Cardiac septum (tissue), 1 donor: ENCODE measurements at places on chromosomes 3 and 15. TPM values are rescaled to one million over a fixed set of nuclear protein-coding genes. Genes with fewer than 3 reads are reported as not detected.

- DNase-seq, result no peak
Measured at GRCh38 chr15:62298811-62299210, 133.7 kb upstream of the C2CD4B start.

C3orf38 gene
- 15.6 TPM for total RNA-seq

BAHD1 gene
- total RNA-seq, result 17.7 TPM

MORC1 gene
- not detected for total RNA-seq

- DNase-seq, result no peak
Measured at GRCh38 chr3:149646181-149646766, 11.6 kb downstream of the WWTR1 start.

DNA sequence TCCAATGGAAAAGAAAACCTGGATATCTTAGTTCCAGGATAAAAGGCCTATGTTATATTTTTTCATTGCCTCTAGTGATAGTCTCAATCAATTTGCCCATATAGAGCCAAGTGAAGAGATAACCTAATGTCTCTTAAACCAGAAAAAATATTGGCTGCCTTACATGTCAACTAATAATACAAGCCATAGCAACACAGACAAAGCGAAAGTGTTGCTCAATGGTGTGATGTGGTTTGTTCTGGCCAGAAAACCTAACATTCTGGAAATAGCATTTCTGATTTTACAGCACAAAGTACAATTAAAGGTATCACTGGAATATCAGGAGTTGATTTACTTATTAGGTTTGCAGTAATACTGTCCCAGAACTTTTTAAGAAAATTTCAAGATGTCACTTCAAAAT lies 101.5 kb downstream of the ATP8B4 start:
- DNase-seq, result no peak

DNA sequence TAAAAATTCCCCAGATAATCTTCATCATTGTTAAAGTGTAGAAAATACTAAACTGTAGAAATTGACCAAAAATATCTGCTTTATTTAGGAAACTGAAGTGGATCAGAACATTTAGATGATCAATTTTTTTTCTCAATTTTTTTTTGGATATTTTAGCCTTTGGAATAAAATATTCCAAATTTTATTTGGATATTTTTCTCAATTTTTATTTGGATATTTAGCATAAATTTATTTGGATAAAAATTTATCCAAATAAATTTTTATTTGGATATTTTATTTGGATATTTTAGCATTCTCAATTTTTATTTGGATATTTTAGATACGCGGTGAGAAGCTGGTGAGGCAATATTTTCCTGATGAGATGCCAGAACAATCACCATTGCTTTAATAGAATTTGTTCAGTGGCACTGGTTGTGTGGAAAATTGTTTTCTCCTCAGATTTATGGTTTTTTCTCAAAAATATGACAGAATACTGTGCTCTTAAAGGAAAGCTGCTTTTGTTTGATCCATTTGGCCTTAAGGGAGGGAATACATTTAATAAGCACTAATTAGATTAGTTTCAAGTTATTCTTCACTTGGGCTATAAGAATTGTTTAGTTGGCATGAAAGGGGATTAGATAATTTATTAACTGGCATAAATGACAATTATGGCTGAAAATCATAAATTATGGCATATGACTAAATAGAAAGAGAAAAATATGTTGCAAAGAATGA lies 470.1 kb downstream of the MFSD1 start:
- DNase-seq, result no peak

SKOR1 gene
- 0.24 TPM for total RNA-seq

GRCh38 chr3:115930168-115930567 lies 306.9 kb downstream of the GAP43 start:
- no peak for DNase-seq
